Activated naive CD8-positive, alpha-beta T cell treated with anti-CD3 and anti-CD28 coated beads, Interleukin-2, amount 50 U/mL, for 24 hours (primary cell): ENCODE measurements at places on chromosomes 1 and 21.

- H3K27me3 ChIP-seq: no peaks in the 10 kb centered on the region
- no peaks in the 10 kb centered on the region for H3K36me3 ChIP-seq
- H3K4me3 ChIP-seq: no peak overlapping the region
- H3K4me1 ChIP-seq: peaks cover 6% of the 10 kb centered on the region
Measured at GRCh38 chr21:25901330-25901979, 166.7 kb downstream of the GABPA start.

GRCh38 chr1:196960854-196961253 is 16.5 kb upstream of the CFHR5 start:
- no peak for DNase-seq
- no peaks in the 10 kb centered on the region for H3K27me3 ChIP-seq
- H3K27ac ChIP-seq: no peak overlapping the region
- H3K4me1 ChIP-seq: no peaks in the 10 kb centered on the region
- no peak overlapping the region for H3K4me3 ChIP-seq

GRCh38 chr21:14952916-14953315 is 111.9 kb downstream of the NRIP1 start:
- H3K4me1 ChIP-seq: no peaks in the 10 kb centered on the region
- no peaks in the 10 kb centered on the region for H3K27me3 ChIP-seq
- H3K4me3 ChIP-seq: no peak overlapping the region
- H3K27ac ChIP-seq: no peak overlapping the region

DNA sequence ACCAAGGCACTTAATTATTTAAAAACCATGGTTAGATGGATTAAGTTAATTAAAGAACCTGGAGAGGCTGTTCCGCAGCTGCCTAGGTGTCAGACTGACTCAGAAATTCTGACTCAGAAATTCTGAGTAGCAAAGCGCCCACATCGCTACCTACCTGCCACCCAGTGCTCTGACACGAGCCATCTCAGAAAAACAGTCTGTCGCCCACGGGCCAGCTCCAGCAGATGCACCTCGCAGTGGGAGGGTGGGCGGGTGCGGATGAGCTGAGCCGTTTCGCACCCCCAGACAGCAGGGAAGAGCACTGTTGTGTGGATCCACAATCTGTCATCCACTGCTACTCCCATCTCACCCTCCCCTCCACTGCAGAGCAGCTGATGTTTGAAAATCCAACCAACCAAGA is 13.5 kb downstream of the KCNK1 start:
- no peak overlapping the region for H3K4me3 ChIP-seq
- H3K4me1 ChIP-seq: no peaks in the 10 kb centered on the region
- H3K27ac ChIP-seq: no peak overlapping the region
- no peaks in the 10 kb centered on the region for H3K36me3 ChIP-seq

DNA sequence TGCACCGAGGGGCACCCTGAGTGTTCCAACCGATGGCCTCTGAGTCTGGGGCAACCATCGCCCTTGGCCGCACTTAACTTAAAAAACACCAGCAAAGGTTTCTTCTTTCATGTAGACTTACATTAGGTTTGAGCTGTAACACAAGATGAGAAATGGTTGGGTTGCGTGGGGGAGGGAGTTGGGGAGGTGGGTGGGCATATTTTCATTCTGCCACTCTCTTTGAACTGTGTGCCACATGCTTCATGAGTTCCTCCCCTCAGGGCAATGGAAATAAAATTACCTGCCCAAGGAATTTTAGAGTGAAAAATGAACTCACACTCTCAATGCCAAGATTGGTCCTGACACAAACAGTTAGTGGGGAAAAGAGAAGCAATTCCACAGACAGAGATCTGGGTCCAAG is 430.1 kb upstream of the USP24 start:
- peaks cover 11% of the 10 kb centered on the region for H3K4me1 ChIP-seq
- no peak for DNase-seq
- peaks cover 1% of the 10 kb centered on the region for H3K27me3 ChIP-seq
- H3K36me3 ChIP-seq: no peaks in the 10 kb centered on the region

- peak; percentile 26 for DNase-seq
- H3K36me3 ChIP-seq: peaks cover 63% of the 10 kb centered on the region
- peaks cover 58% of the 10 kb centered on the region for H3K4me1 ChIP-seq
- no peaks in the 10 kb centered on the region for H3K27me3 ChIP-seq
Measured at GRCh38 chr21:44802396-44803153, 955 bp upstream of the UBE2G2 start.

DNA sequence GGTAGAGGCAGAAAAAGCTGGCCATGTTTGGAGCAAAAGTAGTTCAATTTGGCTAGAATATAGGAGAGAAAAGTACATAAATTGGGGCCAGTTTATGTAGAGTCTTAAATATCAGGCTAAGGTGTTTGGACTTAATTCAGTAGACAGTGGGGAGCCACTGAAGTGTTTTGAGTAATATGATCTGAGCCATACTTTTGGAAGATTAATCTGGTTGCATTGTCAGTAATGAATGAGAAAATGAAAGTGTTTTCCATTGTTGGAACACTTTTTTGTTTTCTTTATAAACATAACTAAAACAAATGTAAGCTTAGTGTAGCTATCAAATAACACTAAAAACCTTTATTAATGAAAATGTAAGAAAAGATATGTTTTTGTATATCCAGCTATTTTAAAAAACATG is 42.1 kb downstream of the POU2F1 start:
- no peaks in the 10 kb centered on the region for H3K27me3 ChIP-seq
- no peak overlapping the region for H3K4me3 ChIP-seq
- H3K4me1 ChIP-seq: peaks cover 23% of the 10 kb centered on the region
- DNase-seq: no peak
- H3K36me3 ChIP-seq: no peaks in the 10 kb centered on the region
- H3K27ac ChIP-seq: no peak overlapping the region

DNA sequence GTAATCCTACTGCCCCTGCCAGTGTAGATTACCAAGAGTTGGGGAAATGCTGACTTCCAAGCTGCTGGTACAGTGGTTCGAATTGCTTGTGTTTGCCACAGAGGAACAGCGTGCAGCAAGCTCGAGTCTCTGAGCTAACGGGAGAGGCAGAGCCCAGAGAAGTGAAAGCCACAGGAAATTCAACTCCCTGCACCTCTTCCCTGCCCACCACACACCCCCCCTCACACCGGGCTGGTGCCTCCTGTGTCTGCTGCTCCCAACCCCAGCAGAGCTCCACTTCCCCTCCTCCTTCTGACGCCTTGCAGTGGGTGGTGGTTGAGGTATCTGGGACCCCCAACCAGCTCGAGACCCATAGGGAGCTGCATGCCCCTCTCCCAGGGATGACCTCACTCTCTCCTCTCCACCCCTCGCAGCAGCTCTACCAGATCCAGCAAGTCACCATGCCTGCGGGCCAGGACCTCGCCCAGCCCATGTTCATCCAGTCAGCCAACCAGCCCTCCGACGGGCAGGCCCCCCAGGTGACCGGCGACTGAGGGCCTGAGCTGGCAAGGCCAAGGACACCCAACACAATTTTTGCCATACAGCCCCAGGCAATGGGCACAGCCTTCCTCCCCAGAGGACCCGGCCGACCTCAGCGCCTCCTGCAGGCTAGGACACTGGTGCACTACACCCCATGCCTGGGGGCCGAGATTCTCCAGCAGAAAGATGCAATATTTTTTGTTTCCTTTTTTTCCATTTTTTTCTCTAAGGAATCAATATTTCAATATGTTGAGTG is 13.1 kb upstream of the KCNQ4 start:
- peaks cover 7% of the 10 kb centered on the region for H3K4me1 ChIP-seq
- H3K36me3 ChIP-seq: peaks cover 25% of the 10 kb centered on the region
- H3K4me3 ChIP-seq: no peak overlapping the region
- DNase-seq: no peak

DNA sequence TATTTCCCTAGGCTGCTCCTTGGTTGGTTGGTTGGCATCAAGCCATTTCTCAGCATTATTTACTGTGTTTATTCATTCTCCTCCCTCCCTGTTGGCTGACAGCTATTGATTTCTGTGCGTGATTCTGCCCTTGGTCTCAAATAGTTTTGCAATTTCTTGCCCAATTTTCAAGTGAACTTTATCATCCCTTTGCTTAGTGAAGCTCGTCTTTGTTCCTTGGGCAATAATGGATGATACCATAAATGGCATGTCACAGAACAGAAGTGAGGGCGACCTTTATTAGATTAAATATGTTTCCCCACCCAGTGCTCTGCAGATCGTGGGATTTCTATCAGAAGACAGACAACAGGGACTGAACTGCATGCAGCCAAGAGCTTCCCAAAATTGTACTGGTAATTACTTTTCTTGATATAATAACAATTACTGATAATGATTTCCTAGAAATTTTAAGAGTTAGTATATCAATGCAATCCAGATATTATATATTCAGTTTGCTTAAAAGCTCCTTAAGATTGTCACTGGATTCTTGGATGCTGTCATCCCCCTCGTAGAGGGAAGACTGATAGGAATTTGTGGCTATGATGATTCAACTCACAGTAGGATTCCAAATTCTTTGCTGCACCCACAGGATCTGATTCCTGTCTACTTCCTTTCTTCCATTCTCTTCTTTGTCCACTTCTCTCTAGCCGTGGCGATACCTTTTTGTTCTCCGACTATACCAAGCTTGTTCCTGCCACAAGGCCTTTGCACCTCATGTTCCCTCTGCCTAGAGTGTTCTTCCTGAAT is 122.1 kb upstream of the KAZN start:
- H3K27ac ChIP-seq: no peak overlapping the region
- peaks cover 4% of the 10 kb centered on the region for H3K27me3 ChIP-seq
